Stimulated activated CD8-positive, alpha-beta memory T cell treated with anti-CD3 and anti-CD28 coated beads, Interleukin-7, amount 100 ng/mL, for 4 hours (primary cell): ENCODE measurements at places on chromosomes 1 and 21.

DNA sequence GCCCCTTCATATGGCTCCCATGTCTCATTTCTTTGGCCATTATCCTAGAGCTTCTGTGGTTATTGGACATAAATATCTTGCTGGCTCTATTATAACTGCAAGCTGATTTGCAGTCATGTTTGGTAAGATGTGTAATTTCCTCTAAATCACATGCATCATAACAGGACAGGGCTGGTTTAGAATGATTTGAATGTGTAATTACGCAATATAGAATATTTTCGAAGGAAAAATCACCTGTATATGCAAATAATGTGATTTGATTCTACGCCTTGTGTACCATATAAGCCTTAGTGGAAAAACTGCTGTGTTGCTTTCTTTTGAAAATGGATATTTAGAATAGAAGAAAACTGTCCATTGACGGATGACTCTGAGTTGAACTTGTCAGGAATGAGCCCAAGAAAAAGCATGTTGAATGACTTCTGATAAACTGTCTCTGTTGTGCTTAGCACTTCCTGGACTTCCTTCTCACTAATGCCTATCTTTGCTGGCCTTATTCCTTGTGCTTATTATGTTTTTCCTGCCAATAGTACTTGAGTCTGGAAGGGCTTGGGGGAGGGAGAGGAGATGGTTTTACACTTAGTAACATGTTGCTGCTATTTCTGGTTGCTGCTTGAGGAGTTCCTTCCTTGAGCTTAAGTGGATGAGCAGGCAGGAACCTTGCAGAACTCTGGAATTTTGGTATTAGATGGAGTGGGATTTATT, 6.5 kb downstream of the CACHD1 start:
- no peak for DNase-seq

- peak; percentile 83 for DNase-seq
These were observed 37.0 kb downstream of the NUAK2 start for GRCh38 chr1:205284420-205285144.

GRCh38 chr1:48659801-48660200, 116.9 kb downstream of the BEND5 start:
- DNase-seq, result no peak

DNA sequence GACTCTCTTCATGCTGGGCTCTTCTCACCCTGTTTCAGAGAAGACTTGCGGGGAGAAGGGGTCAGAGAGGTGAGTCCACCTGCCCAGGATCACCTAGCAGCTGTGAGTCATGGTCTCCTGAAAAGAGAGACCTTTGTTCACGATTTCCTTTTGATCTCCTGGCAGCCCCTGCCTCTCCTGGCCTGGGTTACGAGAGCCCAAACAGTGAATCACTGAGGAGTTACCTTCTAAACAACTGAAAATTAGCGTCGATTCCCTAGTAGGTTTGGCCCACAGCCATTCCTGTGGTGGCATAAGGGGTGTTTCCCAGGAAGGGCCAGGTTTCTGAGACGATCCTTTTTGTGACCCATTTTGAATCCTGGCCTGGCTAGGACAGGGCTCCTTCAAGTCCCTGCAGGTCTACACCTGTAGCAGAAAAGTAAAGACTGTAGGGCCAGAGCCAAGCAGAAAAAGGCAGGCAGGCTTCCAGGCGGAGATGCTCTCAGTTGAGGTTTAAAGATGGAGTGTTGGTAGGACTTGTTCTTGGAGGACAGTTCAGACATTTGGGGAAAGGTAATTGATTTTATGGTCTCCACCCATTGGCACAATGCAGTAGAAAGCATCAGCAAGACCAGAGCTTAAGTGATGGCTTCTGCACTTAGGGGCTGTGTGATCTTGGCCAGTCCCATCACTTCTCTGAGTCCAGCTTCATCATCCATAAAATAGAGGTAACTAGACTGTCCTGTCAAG, 2.1 kb upstream of the PLA2G2E start:
- no peak for DNase-seq

- no peak for DNase-seq
These were observed 37.3 kb downstream of the HSD3B1 start for GRCh38 chr1:119544165-119544762.

DNA sequence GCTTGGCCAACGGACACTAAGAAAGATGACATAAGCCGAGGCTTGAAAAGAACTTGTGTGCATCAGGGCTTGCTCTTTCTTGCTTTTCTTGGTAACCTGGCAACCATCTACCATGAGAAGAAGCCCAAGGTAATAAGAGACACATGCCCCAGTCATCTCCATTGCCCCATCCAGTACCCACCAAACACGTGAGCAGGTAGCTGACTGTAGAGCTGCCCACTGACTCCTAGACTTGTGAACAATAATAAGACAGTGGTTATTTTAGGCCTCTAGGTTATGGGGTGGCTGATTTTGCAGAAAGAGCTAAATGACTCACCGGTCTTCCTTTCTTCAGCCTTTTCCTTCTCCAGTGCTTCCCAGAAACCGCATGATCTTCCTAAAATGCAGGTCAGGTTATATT, 105.0 kb upstream of the JUN start:
- DNase-seq, result no peak

DNA sequence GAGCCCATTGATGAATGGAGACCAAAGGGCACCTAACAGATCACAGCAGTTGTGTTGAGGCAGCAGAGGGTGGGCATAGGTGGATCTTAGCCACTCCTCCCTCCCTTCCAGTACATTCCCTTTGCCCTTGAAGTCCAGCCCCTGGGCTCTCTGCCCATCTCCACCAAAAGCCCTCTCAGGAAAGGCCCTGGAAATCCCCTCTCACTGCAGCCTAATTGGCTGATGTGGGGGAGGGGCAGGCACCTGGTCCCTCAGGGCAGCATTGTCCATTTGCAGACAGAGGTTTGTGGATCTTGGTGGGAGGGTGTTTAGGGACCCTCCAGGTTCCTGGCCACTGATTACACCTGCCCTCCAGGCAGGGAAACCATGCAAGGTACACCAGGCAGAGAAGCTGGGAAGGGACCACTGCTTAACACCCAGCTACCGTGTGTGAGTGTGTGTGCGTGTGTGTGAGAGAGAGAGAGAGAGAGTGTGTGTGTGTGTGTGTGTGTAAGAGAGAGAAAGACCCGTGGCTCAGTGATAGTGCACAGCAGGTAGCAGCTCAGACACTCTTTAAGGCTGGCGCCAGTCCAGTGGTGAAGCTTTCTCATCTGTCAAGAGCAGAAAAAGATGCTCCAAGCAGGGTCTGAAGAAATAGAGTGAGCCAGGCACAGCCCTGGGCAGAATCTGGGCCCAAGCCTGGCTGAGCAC, 71.1 kb downstream of the MATN1 start:
- DNase-seq, result no peak

DNA sequence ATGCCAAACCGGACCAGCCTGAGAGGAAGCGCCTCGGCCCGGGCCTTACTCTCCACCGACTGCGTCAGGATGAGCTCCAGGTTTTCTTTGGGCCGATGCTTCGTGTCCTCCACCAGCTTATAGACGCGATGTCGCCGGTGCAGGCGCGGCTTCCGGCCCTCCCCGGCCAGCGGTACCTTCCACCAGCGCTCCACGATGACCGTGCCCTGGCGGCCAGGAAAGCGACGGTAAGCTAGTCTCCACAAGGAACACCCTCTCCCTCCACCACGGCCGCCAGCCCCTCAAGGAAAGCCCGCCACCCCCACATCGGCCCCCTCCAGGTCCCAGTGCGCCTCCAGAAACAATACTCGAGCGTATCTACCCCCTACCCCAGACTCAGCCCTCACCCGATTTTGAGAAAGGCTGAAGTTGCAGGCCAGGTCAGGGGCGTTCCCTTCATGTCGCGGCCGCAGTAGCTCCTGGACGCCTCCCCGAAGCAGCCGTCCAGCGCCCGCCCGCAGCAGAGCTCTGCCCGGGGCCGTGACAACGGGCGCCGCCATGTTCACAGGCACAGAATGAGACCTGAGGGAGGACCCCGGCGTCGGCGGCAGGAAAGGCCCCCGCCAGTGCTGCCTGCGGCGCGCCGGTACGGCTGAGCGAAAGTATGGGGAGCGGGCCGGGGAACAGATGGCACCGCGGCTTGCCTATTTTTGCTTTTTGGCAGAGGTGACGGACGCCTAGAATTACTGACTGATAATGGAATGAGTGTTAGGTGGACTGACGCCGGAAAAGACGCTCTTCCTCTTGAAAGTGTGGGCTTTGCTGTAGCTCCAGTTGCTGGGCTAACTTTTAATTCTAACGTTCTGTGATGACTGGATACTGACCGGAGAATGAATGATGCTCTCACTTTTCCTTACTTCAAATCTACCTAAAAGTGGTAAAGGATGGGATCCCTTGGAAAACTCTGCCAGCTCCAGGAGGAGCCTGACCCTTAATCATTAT, at the start of gene MRPL9:
TSS of gene MRPL9 (minus strand) at position 556 of the 981 bp plus-strand sequence. CDS start at position 539, 17 bp downstream.
- peak; percentile 61 for DNase-seq

GRCh38 chr1:191414981-191415640, 743.2 kb upstream of the RGS18 start:
- no peak for DNase-seq

GRCh38 chr1:62784509-62785365, 805 bp downstream of the ATG4C start:
- DNase-seq, result no peak

DNA sequence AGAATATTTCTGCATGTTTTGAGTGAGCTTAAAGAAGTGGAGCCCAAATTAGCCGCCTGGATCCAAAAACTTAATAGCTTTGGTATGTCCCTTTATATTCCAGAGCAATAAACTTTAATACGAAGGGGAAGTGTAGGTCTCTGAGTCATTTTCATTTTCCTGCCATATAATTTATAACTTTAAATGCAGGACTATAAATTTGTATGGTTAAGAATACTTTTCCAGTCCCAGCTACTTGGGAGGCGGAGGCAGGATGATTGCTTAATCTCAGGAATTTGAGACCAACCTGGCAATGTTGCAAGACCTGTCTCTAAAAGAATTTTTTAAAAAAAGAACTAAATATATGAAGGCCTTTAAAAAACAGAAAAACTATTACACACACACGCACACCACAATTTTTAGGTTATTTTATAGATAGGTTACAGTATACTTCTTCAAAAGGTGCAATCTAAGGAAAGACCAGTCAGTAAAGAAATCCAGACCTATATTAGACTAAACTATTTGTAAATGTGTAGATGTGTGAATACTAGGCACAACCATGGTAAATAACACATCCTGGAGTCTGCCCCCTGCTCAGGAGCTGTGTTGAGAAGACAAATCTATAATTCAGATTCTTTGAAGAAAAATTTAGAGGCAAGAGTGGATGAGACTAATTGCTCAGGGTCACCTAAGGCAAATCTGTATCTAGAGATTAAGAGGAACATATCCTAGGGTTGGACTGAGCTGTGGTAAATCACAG, 80.3 kb downstream of the TTC3 start:
- no peak for DNase-seq

- no peak for DNase-seq
These were observed 83.4 kb downstream of the CACHD1 start for GRCh38 chr1:64553285-64553684.

- DNase-seq, result no peak
These were observed 578.8 kb downstream of the KCNT2 start for GRCh38 chr1:196029410-196029809.

DNA sequence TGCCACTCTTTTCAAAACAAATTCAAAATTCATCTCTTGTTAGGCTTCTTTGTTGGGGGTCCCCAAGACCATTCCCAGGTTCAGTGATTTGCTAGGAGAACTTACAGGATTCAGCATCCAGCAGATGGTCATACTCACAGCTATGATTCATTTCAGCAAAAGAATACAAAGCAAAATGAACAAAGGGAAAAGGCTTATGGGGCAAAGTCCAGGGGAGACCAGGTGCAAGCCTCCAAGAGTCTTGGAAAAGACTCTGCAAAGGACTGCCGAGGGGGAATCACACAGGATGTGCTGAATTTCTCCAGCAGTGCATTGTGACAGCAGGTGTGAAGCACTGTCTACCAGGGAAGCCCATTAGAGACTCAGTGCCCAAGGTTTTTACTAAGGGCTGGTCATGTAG, 7.3 kb downstream of the TRAF5 start:
- DNase-seq, result no peak

GRCh38 chr1:232431748-232432147, 198.2 kb downstream of the SIPA1L2 start:
- no peak for DNase-seq

GRCh38 chr21:14114251-14114650, 96.5 kb downstream of the LIPI start:
- DNase-seq, result no peak

DNA sequence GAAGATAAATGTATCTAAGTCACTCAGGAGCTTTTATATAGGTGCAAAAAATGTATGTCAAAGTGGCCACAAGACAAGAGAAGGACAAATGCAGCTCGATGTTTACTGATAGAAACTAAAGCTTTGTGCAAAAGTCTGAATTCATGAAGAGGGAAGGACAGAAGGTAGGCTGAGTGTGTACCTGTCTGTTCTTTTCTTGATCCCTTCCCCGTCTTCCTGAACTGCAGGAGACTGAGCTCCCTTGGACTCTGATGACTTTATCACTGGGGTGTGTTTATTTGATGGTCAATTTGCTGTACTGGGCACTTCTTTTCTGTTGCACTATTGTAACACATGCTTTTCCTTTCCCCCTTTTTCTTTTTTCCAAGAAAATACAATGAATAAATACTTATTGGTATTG, 25.4 kb downstream of the ITGB3BP start:
- DNase-seq, result no peak

- no peak for DNase-seq
These were observed 10.4 kb upstream of the ETV3L start for GRCh38 chr1:157110003-157110402.

DNA sequence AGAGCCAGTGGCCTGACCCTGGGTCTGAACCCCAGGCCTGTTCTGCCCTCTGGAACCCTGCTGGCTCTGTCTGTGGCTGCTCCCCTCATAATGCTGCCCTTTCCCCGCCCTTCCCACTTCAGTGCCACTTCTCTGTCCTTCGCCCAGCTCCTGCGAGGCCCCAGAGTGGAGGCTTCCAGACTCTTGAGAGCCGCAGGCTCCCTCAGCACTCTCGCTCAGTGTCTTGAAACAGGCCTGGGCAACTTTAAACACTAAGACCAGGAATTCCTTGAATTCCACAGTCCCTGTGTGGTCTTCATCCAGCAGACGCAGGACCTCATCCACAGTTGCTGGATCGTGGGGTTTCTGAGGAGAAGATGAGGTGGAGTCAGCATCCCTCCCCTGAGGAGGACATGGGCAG, 3.5 kb downstream of the CRNN start:
- no peak for DNase-seq

- no peak for DNase-seq
These were observed 1.4 kb downstream of the S100A12 start for GRCh38 chr1:153374071-153374470.

- no peak for DNase-seq
These were observed 345.2 kb upstream of the CAMK1G start for GRCh38 chr1:209238356-209238755.

DNA sequence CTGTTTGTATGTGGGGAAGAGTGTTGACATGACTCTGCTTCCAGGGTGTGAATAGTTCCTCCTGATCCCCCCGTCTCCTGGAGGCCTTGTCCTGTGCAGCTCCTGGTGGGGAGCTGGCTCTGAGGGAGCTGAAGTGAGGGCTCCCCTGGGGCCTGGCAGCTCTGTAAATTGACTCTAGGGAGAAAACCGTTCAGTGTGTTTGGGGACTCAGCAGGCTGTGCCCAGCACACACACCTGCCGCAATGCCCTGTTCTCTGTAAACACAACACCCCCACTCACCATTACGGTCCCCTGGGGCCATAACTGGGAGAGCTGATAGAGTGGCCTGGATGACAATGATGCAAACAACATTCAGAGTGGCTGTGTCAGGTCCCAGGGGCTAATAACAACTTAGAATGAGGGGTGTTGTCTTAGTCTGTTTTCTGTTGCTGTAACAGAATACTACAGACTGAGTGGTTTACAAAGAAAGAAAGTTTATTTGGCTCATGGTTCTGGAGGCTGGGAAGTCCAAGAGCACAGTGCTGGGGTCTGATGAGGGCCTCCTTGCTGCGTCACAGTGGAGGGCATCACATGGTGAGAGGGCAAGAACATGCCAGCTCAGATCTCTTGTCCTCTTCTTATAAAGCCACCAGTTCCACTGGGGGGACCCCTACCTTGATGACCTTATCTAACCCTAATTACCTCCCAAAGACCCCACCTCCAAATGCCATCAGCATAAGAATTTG, 15.3 kb downstream of the ADORA1 start:
- no peak for DNase-seq
